NCI-H524 (cell line): ENCODE measurements at places on chromosomes 6 and 20.

GRCh38 chr6:4575714-4576113 is 200.5 kb upstream of the CDYL start:
- DNase-seq, result peak; percentile 60

DNA sequence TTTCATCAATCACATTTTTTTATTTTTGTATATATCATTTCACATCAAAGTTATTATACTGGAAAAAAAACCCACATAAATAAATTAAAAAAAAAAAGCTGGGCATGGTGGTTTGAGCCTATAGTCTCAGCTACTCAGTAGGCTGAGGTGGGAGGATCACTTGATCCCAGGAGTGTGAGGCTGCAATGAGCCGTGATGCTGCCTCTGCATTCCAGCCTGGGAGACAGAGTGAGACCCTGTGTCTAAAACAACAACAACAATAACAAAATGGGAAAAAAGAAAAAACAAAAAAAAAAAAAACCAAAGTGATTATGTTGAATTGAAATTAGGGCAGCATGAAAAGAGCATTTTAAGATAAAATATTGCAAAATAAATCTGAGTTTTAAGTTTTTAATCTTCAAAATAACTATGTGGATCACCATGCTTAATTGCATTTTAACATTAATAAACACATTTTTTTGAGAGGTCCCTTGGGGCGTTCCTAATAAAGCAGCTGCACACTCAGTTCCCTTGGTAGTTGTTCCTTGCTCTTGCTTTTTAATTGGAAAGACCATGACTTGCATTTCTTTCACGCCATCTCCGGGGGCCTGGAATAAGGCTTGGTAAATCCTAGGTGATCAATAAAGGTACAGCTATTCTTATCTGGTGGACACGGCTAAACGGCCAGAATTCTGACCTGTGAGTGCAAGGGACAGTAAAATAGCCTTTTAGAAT is 15.1 kb downstream of the NOX3 start:
- no peak for DNase-seq

DNA sequence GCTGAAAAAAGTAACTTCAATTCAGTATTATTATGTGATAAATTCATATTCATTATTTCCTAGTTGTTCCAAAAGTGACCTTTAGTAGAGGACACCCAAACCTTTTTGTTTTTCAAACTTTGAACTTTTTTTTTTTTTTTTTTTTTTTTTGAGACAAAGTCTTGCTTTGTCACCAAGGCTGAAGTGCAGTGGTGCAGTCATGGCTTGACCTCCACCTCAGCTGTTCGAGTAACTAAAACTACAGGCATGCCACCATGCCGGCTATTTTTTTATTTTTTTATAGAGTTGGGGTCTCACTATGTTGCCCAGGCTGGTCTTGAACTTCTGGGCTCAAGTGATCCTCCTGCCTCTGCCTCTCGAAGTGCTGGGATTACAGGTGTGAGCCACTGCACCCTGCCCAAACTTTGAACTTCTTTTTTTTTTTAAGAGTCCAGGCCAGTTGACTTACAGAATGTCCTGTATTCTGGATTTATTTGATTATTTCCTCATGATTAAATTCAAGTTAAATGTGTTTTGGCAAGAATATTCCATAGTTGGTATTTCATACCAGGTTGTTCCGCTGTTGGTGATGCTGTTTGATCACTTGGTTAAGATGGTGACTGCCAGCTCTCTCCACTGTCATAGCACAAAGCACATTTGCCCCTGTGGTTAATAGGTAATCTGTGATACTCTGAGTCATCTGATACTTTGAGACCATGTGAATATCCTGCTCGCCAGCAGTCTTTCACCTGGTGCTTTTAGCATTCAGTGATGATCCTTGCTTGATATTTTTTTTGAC is 48.0 kb downstream of the VAPB start:
- DNase-seq, result no peak

DNA sequence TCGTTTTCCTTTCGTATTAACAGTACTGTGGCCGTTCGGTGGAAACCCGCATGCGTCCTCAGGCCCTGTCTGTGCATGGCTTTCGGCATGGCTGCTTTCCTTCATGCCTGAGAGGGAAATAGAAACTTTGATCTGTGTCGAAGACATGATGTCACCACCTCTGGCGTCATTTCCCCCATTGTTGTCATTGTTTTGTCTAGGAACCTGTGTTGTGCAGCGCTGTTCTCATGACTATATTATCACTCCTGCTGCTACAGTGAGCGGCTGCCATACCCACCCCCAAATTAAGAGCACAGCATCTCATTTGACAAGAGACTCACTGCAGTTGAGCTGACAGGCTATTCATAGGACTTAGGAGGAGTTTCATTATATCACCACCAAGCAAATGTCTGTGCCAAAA is 172.3 kb downstream of the TMEM242 start:
- no peak for DNase-seq

DNA sequence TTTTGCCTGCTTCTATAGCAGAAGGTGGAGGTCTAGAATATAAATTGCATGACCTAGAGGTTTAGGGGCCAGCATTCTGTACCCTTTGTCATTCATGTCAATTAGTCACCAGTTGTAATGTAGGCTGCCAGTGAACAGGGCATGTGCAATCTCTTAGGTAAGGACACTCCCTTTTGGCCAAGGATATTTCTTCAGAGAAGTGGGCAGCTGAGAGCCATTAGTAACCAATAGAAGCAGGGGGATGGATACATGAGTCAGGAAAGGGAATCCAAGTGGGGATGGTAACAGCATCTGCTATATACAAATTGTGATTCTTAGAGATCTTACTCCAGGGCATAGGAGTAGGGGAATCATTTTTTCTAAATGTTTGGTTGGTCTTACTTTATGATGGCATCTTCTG is 494.2 kb upstream of the JAG1 start:
- no peak for DNase-seq

- peak; percentile 94 for DNase-seq
Measured at GRCh38 chr6:31665501-31666336, at the start of gene CSNK2B. CSNK2B (plus strand) TSS chr6:31666080; CDS start chr6:31666832, 752 bp downstream.

- DNase-seq, result peak; percentile 74
Measured at GRCh38 chr6:25735261-25735660, 19.3 kb upstream of the SLC17A4 start.

GRCh38 chr6:2482773-2483172 is 237.4 kb upstream of the GMDS start:
- DNase-seq, result no peak

DNA sequence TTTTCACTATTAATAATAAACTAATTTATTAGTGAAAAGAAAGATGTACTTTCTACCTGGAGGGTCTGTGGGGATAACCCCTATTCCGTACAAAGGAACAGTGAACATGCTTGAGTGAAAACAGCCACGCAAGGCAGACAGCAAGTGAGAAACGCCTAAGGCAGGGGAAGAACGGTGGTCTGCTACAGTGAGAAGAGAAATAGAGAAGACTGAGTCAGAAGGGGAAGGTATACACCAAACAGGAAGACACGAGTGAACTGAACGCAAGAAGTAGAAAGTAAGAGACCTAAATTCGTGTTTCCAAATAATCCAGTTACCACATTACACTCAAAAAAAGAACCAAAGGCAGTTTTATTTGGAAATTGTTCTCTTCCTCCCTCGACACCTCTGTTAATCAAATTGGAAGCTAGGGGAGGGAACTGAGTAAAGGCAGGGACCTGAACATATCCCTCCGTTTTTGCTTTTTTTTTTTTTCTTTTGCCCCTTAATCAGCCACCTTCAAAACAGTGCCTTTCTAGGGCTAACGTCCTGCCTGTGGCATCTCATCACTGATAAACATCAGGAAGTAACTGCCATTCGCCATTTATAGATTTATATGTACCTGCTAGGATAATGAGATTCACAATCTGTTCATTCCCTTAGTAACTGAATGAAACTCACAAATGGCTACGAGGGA is 48.9 kb downstream of the ATXN1 start:
- DNase-seq, result no peak

DNA sequence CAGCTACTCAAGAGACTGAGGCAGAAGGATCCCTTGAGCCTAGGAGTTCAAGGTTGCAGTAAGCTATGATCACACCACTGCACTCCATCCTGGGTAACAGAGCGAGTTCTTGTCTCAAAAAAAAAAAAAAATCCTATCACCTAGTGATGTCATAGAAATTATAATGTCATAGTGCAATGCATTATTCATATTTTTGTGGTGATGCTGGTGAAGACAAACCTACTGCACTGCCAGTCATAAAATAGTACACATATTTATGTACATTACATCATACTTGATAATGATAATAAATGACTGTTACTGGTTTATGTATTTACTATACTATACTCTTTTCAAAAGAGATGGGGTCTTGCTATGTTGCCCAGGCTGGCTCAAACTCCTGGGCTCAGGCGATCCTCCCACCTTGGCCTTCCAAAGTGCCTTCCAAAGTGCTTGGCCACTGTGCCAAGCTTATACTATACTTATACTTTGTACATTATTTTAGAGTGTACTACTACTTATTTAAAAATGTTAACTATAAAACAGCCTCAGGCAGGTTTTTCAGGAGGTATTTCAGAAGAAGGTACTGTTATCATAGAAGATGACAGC is 26.6 kb downstream of the ENPP3 start:
- no peak for DNase-seq

DNA sequence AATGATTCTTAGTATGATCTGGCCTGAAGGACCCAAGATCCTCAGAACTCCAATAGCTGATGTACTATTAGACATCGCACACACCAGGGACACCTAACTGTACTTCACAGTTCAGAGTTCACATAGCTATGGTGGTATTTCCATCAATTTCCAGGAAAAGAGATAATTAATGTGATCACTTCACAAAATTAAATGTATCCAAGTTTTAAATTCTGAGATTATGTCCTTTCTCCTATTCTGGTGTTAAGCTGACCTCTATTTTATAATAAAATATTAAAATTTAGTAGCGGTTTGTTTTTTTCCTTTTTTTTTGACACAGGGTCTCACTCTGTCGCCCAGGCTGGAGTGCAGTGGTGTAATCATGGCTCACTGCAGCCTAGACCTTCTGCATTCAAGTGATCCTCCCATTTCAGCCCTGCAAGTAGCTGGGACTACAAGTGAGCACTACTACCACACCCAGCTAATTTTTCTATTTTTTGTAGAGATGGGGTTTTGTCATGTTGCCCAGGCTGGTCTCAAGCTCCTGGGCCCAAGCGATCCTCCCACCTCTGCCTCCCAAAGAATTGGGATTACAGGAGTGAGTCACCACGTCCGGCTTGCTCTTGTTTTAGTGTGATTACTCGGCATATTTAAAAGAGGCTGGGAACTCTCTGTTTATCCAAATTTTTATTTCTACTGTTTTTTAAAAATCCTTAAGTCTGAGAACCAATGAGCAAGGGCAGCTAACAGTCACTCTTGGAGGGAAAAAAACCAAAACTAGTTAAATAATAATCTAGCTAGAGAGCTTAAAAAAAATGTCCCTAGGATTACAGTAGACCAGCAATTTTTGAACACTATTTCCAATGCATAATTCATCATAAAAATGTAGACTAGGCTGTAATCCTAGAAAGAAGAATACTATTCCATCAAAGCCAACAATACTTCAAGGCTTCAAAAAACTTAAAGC is 16.0 kb downstream of the KIF13A start:
- DNase-seq, result no peak

- no peak for DNase-seq
Measured at GRCh38 chr6:164455835-164456234, 853.6 kb downstream of the C6orf118 start.

GRCh38 chr6:156954191-156954590 is 177.0 kb downstream of the ARID1B start:
- no peak for DNase-seq

- DNase-seq, result no peak
Measured at GRCh38 chr20:20731000-20731944, 18.8 kb upstream of the RALGAPA2 start.

- no peak for DNase-seq
Measured at GRCh38 chr20:48471176-48471575, 356.6 kb downstream of the PREX1 start.

DNA sequence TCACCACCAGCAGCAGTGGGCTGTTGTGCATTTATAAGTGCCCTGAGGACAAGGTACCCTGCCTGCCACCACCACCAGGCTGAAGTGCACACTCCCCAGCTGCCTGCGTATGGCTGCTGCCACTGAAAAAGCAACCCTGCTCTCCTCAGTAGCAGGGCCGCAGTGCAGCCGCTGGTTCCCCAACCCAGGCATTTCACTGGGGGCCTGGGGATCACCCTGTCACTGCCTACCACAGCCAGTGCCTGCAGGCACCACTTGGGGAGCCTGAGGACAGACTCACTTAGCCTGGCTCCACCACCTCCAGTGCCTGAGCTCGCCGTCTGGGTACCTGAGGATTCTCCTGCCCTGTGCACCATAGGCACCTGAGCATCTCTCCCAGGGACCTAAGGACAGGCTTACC is 215.6 kb downstream of the PACRG start:
- no peak for DNase-seq

DNA sequence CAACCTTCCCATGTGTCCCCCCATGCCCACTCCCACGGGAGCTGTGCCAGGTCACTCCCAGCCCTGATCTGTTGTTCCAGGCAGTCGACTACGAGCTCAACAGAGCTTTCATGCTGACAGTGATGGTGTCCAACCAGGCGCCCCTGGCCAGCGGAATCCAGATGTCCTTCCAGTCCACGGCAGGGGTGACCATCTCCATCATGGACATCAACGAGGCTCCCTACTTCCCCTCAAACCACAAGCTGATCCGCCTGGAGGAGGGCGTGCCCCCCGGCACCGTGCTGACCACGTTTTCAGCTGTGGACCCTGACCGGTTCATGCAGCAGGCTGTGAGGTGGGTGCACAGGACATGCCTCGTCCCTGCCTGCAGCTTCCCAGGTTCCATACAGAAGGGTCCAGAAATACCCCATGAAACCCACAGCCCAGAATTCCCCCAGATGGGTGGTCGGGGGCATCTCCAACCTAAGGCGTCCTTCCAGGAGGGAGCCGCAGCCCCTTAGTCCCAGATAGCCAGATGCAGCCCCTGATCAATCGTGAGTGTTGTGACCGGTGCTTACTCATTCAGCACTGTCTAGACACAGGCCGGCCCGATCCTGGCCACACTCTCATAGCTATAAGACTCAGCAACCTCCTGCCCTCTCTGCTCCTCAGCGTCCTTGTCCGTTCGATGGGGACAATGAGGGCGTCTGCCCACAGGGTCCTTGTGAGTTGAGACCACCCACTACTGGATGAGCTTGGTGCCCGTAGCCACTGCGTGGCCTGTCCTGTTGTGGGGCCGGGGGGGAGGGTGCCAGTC is 142.1 kb downstream of the TAF4 start:
- DNase-seq, result no peak

DNA sequence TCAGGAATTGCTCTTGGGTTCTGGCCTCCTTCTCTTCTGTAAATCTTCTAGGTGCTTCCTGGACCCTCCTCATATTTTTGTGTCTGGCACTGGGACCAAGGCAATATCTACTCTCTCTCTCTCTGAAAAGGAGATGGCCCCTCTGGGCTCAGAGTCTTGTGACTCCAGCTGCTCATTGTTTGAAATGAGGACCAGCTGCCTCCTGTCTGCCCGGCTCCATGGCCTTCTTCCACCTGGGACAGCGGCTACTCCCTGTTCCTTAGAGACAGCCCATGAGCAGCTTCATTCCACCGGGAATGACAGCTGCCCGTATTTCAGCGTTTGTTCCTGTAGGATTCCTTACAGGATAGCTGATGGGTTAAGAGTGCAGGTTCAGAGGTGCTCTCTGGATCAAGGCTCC is 2.9 kb downstream of the TGM3 start:
- no peak for DNase-seq
